ENCODE measurements at places on chromosomes 4 and X.

DNA sequence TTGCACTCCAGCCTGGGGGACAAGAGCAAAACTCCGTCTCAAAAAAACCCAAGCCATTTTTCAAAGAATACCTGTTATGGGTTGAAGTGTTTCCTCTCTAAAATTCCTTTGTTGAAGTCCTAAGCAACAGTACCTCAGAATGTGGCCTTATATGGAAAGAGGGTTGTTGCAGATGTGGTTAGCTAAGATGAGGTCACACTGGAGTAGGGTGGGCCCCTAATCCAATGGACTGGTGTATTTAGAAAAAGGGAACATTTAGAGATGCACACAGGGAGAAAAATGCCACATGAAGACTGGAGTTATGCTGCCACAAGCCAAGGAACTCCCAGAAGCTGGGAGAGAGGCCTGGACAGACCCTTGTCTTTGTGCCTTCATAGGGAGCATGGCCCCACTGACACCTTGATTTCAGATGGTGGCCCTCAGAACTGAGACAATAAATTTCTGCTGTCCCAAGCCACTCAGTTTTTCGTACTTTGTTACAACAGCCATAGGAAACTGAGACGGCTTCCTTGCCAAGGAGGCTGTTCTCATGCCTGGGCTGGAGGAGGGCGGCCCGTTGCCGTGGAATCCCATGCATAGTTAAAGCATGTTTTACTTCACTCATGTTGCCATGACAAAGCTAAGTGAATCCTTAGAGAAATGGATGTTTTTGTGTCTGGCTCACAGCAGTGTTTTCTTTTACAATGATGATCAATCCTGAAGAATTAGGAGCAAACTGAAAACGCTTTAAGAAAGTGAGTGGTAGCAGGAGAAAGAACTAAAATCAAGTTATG lies 16.5 kb downstream of the TRAPPC2 start:
- no peak for DNase-seq

DNA sequence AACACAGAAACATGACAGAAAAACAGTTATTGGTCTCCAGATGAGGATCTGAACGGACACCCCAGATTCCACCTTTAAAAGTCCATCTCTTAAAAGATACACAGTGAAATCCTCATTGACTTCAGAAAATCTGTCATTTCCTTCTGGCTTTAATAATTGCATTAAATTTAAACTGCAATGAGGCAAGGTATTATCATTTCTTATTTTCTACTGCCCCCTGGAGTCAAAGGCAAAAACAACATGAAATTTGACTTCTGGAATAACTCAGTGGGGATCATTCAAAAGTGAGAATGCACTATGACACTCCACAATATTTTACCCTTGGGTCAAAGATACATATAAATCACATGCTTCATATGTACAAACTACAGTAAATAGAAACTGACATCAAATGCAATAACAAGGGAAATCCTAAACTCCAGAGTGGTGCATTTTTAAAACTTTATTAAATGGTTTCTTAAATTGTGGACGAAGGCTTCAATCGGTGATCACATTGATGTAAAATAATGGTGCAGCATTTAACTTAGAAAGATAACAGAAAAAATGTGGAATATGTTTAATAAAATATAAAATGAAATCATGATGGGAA lies 56.4 kb upstream of the SPANXN1 start:
- no peak for DNase-seq

DNA sequence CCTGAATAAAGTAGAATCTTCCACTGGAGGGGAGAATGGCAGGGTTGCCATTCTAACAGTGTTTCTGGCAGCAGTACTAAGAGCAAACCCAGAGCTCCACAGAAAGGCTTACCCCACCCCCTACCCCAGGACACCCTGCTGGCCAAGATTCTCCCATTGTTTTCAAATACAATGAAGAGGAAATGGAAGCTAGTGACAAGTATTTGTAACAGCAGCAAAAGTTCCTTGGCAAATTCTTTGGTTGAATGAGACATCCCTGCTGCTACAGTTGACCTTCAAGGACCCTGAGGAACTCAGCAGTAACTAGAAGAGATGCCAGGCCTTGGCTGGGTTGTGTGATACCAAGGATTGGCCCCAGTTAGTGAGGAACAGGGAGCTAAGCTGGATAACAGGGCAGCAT lies 124.2 kb upstream of the DGKK start:
- no peak for DNase-seq

DNA sequence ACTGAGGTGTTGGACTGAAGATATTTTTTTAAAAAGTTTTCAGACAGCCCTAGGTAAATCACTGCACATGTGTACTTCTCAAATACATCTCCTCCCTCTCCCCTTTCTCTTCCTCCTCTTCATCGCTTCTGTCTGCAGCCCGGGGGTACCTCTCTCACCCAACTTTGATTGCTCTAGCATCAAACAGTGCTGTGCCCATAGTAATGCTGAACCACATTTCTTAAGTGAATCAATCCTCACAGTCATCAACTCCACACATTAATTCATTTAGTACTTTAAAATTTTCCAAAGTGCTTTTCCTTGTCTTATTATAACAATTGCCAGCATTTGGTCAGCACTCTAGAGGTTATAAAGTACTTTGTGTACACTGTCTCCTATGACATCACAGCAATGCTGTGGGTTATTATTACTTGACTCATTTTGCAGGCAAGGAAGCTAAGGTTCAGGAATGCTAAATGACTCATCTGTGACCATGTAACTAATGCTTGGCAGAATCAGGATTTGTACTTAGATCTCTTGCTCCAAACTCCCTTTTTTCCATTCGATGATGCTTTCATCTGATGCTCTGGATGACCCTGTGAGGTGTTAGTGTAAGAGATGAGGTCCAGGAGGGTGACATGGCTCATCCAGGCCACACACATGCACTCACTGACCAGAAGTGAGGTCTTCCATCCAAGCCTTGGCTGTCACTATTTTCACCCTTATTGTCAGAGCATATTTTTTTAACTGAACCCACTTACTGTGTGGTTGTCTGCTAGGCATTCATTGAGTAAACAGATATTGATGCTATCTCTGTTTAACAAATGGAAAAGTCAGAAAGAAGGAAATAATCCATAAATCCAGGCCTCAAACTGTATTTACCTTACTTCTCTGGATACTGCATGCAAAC lies 58.8 kb downstream of the RHOH start:
- DNase-seq, result peak; percentile 94

GRCh38 chrX:120357186-120357585 lies 4.7 kb upstream of the ATP1B4 start:
- DNase-seq, result no peak

GRCh38 chr4:139018501-139018900 lies 2.9 kb downstream of the NOCT start:
- DNase-seq, result no peak

GRCh38 chrX:125205133-125205917 lies 114.3 kb upstream of the TEX13C start:
- no peak for DNase-seq

GRCh38 chr4:76898949-76899645 lies 1.2 kb upstream of the SOWAHB start:
- DNase-seq, result no peak

GRCh38 chr4:107036584-107037198 lies 578 bp upstream of the DKK2 start:
- DNase-seq, result no peak

- no peak for DNase-seq
These were observed 78.8 kb upstream of the BCOR start for GRCh38 chrX:40176351-40177116.

GRCh38 chr4:154001193-154001592 lies 212.3 kb upstream of the SFRP2 start:
- DNase-seq, result no peak

DNA sequence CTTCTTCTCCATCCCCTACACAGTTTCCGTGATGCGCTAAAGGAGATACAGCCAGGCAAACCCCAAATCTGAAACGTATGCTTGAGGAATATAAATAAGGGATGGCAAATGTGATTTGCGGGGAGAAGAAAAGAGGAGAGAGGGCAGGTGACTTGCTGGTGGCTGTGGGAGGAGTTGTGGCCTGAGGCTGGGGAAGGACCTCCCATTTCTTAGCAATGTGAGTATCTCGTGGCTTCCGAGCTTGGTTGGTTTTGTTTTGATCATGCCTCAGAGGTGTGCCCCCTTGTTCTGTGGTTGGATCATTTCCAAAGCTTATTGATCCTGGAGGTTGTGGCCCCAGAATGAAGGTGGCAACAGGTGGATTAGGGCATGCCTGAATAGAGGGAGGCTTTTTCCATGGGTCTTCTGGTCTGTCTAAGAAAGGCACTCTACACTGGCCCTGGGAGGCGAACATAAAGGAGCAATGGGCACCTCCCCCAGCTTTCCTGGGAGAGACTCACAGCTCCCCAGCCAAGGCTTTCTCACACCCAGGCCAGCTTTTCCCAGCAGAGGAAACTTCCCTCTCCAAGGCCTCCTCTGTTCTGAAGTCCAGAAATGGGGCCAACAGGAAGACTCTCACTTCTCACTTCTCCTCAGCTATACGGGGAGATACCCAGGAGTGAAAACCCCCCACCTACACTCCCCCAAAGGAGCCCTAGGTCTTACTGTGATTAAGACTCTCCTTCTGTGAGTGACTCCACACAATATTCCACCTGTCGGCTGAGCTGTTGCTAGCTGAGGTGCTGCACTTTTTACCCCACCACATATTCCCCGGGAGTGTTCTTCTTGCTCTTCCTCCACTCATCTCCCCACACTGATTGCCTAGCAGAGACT lies 40.0 kb downstream of the C4orf51 start:
- DNase-seq, result no peak

GRCh38 chrX:48939524-48940228 lies 17.7 kb downstream of the OTUD5 start:
- DNase-seq, result no peak

DNA sequence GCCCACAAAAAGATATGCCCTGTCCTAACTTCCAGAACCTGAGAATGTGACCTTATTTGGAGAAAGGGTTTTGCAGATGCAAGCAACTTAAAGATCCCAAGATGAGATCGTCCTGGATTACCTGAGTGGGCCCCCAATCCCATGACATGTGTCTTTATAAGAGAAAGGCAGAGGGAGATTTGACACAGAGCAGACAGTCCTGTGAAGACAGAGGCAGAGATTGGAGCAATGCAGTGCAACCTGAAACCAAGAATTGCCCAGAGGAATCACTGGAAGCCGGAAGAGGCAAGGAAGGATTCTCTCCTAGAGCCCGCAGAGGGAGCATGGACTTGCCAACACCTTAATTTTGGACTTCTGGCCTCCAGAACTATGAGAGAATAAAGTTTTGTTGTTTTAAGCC lies 171.5 kb downstream of the SMIM20 start:
- no peak for DNase-seq

- DNase-seq, result no peak
These were observed 15.6 kb downstream of the GTPBP6 start for GRCh38 chrX:302975-303374.

DNA sequence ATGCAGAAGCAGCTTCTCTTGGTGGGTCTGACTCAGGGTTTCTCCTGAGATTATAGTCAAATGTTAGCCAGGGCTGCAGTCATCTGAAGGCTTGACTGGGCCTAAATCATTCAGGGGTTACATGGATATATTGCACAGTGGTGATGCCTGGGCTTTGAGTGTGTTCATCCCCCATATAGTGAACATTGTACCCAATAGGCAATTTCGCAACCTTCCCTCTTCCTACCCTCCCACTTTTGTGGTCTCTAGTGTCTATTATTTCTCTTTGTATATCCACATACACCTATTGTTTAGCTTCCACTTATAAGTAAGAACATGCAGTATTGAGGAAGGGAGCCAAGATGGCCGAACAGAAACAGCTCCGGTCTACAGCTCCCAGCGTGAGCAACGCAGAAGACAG lies 90.3 kb upstream of the CAMK2D start:
- DNase-seq, result no peak

- no peak for DNase-seq
These were observed at the start of gene STATH for GRCh38 chr4:69995526-69996016. STATH (plus strand) TSS chr4:69995966; CDS start chr4:69998438, 2,472 bp downstream.

DNA sequence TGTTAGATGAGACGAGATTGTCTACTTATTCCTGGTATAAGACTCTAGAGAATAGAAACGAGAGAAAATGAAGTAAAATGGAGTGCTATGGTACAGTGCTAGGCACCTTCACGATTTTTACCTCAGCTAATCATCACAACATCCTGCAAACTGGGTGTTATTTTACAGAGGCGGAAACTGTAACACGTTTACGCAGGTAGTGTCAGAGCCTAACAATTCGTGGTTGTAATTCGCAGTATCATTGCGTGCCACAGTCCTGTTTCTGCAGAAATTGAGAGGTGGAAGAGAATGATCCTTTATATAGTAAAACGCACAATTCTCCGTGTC lies 383 bp upstream of the TBC1D19 start:
- no peak for DNase-seq

DNA sequence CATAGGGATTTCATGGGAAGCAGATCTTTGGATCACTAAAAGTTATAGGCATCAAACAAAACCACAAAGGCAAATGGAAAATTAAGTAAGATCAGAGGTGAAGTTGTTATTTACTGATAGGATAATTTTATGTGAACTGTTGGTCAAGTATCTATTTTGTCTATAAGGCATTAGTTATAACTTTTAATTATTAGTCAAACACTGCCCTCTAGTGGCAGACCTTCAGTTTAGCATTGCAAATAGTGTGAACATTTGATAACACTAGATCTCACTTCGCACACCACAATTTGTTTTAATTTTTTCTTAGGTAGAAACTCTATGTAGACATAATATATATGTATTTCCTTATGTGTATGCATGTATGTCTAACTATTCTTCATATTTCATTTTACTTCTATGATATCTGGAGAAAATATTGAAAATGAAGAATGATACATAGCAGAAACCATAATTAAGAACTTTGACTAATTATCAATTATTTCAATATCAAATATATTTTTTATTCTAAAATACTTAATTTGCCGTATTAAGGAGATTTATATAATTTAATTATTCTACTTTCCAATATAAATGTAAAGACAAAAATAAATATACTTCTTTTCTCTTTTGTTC lies 214.5 kb upstream of the TACR3 start:
- no peak for DNase-seq

GRCh38 chr4:118727360-118727759 lies 42.2 kb downstream of the METTL14 start:
- no peak for DNase-seq

GRCh38 chrX:103215425-103215991 lies 600 bp downstream of the BEX4 start:
- DNase-seq, result no peak

GRCh38 chr4:48777739-48778138 lies 2.3 kb downstream of the FRYL start:
- no peak for DNase-seq

- DNase-seq, result no peak
These were observed 301.7 kb upstream of the CPEB2 start for GRCh38 chr4:14700544-14700943.

DNA sequence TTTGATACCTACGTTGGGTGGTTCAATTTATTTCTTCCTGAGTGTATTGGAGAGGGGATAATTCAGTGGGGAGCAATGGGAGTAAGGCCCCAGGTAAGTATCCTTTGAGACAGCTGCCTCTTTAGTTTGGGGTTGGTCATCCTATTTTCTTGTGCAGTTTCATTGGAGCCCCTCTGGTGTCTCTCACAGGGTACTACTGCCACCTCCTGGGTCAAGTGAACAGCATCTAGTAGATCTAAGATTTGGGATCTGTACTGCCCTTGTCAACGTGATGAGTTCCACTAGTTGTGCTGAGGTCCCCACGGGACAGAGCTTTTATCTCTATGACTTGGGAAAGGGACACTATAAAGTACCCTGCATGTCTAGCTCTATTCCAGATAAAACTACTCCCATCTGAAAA lies 80.6 kb downstream of the PBDC1 start:
- peak; percentile 1 for DNase-seq

- no peak for DNase-seq
These were observed 5.2 kb upstream of the TCEANC start for GRCh38 chrX:13647709-13648212.

Data from non-pigmented ciliary epithelial cell (primary cell).